NCI-H345 (cell line): ENCODE measurements at places on chromosomes 5 and 9.

DNA sequence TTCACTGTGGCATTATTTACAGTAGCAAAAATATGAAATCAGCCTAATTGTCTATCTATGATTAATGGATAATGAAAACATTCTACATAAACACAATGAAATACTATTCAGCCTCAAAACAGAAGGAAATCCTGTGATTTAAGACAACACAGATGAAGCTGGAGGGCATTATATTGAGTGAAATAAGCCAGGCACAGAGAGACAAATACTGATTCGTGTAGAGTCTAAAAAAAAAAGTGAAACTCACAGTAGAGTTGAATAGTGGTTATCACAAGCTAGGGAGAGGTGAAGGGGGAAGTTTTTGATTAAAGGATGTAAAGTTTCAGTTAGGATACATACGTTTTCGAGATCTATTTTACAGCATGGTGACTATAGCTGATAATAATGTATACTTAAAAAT, 122.2 kb downstream of the ADAMTS6 start:
- DNase-seq = no peak

DNA sequence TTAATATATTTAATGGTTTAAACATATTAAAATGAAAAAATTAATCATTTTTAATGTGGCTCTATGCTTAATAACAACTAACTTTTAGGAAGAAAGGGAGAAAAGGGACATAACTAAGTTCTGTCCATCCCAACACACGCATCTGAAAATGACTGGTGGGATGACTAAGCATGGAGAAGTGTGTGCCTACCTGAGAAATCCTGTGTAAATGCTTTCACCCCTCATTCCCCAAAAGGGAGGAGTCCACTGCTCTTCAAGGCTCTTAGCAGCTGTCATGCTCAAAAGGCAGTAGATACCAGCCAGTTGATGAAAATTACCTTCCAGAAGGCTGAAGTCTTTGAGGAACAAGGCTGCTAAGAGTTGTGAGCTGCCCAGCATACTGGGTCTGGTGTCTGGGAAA, 130.9 kb downstream of the NFIB start:
- no peak for DNase-seq

DNA sequence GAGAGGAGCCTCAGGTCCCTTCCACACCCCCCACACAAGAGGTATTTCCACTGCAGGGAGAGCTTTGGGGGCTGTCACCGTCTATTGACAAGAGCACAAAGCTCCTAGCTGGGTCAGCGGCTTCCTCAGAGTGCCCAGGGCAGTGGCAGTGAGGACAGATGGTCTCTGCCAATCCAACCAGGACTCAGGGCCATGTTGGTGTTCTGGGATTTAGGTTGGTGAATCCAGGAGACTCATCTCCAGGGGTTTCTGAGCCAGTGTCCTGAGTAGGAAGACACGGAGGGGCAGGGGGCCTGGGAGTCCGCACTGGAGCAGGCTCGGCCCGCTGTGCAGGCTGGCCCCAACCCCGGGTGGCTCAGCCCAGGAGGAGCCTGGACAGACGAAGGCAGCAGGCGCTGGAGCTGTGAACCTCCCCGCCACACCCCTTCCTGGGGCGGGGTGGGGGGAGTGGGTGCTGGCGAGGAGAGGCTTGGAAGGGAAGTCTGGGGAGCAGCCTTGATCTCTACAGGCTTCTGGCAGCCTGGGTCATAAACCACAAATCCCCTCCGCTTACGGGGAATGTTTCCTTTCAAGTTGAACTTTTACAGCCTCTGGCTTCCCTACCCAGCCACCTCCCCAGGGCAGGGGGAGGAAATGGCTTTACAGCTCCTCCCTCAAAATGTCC, 19.6 kb downstream of the CRB2 start:
- DNase-seq = no peak

DNA sequence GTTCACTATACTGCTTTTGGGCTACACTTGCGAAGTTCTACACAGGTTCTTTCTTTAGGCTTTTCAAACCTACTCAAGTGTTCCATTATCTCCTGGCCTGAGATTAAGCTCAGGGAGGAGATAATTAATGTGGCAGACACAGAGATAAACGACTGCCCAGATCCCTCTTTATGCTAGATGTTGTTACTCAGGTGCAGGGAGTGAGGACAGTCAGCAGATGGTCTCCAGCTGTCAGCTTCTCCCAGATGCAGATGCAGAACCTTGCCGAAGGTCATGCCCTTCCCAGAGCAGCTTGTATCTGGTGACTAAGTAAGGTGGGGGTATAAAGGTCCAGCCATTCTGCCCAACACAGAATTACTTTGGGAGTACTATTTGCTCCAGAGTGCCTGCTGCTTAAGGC, 166.2 kb downstream of the ZNF462 start:
- DNase-seq = no peak

DNA sequence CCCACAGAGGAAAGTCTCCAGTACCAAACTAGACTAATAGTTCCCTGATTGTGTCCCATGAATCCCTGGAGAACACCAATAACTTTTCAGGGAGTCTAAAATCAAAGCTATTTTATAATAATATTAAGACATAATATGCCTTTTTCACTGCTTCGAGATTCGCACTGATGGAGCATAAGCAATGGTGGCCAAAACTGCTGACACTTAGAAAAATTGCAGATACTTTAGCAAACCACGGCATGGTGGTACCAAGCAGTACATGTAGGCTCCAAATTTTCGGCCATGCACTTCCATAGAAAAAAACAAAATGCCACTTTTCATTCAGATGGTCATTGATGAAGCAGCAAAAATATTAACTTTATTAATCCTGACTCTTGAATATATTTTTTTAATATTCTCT, 100.3 kb upstream of the PCSK1 start:
- DNase-seq = no peak

DNA sequence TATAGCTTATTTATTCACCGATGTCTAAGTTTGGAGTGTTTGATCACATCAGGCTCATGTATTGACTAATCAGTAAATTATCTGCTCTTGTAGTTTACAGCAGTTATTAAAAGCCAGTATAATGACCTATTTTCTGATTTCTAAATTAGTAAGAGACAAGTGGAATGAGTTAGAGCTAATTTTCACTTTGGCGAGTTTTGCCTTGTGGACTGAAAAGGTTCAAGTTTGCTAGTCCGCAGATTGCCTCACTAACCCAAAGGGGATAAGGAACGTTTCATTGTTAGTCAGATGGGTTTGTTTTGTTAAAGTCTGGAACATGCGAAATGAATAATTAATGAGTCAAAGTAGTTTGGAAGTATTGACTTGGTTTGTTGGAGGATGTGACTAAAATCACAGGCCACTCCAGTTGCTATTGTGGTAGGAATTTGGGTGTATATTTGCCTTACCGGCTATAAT, 40.1 kb downstream of the SMARCA2 start:
- no peak for DNase-seq

DNA sequence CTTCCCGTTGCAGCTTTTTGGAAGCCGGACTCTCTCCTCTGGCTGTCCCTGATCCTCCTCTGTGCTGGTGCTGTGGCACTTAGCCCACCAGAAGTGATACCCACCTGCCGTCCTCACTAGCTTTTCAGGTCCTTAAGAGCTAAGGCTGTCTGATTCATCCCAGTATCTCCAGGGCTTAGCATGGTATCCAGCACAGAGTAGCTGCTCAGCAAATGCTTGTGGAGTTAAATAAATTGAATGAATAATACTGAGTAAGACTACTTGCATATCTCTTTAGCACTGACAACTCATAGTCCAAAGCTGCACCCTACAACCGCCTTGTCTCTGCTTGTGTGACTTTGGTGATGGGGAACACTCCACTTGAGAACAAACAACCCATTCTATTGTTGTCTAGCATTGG, 7.7 kb upstream of the XPA start:
- DNase-seq = no peak

DNA sequence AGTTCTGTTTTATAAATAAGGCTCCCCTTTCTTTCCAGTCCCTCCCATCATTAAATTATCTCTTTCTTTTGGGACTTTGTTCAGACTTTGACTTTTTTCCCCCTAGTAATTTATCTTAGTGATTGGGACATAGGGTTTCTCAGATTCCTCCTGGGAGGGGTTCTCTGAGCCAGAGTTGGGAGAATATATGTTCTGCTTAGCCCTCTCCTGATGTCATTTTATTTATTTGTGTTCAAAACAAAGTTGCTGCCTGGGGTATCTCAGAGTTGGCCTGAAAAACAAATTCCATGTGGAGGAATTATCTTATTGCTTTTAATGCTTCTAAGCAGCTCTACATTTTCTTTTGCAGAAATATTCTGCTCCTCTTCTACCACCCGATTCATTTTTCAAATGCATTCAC, 211.0 kb downstream of the PCSK5 start:
- no peak for DNase-seq

GRCh38 chr9:33436445-33436844, 10.9 kb downstream of the AQP3 start:
- no peak for DNase-seq

DNA sequence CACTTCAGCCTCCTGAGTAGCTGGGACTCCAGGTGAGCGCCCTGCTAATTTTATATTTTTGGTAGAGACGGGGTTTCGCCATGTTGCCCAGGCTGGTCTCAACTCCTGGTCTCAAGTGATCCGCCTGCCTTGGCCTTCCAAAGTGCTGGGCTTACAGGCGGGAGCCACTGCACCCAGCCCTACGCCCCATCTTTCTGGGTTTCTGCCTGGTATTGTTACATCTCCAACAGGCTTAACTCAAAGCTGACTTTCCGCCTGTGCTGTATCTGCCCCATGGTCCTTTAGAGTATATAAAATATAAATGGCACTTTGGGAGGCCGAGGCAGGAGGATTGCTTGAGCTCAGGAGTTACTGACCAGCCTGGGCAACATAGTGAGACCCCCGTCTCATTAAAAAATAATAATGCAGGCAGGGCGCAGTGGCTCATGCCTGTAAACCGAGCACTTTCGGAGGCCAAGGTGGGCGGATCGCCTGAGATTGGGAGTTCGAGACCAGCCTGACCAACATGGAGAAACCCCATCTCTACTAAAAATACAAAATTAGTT, 36.5 kb upstream of the GLDC start:
- DNase-seq = no peak

- peak; percentile 76 for DNase-seq
Measured at GRCh38 chr9:127877566-127877998, at the start of gene AK1. TSS of gene AK1 (minus strand) at chr9:127877675. CDS start at chr9:127874617, 3,058 bp downstream.

- DNase-seq = no peak
Measured at GRCh38 chr5:59140133-59140532, 557.3 kb downstream of the RAB3C start.

- peak; percentile 31 for DNase-seq
Measured at GRCh38 chr5:36692791-36693763, 86.7 kb downstream of the SLC1A3 start.

DNA sequence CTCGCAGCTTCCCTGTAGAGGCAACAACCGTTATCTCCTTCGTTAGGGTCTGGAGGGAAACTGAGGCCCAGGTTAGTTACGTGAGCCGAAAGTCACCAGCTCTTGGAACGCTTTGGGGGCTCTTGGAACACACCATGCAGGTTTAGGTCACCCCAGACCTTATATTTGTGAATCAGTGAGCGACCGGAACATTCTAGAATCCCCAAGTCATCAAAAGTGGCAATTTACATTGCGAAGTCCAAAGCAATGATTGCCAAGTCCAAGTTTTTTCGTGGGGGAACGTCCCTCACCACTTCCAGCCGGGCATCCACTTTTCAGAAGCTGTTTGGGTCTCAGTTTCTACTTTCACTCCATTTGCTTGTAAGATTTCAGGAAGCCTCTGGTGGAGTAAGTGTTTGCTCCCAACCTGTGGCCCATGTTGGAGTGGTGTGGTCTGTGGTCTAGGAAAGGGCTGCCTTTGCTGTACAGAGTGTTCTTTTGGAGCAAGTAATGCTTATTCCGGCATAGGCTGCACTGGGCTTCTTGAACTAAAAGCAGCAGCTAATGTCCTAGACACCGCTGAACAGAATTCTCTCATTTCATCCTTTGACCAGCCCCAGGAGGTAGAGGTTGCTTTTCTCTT, 32.8 kb upstream of the SPRY4 start:
- DNase-seq = no peak

- DNase-seq = peak; percentile 49
Measured at GRCh38 chr9:34633851-34634550, 3.6 kb downstream of the SIGMAR1 start.

GRCh38 chr9:81534138-81534875, 155.0 kb downstream of the TLE1 start:
- peak; percentile 36 for DNase-seq

- no peak for DNase-seq
Measured at GRCh38 chr9:113708821-113709713, 167.0 kb upstream of the ZNF618 start.

- no peak for DNase-seq
Measured at GRCh38 chr5:114839360-114839759, 330.3 kb downstream of the TRIM36 start.

DNA sequence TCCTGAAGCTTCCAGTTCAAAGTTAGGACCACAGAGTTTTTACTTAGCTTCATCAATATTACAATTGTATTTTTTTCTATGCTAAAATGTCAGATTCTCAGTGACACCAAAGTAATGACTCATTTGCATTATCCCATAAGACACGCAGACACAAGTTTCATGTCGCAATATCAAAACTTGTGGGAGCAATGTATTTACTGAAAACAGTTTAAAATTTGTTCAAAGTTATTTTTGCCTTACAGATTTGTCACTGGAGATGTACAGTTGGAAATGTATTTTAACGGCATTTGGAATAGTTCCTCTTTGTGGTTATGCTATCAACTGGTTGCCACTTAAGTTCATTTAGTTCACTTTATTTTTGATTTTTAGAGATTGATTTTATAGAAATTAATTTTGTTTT, 36.2 kb upstream of the DAP start:
- no peak for DNase-seq

DNA sequence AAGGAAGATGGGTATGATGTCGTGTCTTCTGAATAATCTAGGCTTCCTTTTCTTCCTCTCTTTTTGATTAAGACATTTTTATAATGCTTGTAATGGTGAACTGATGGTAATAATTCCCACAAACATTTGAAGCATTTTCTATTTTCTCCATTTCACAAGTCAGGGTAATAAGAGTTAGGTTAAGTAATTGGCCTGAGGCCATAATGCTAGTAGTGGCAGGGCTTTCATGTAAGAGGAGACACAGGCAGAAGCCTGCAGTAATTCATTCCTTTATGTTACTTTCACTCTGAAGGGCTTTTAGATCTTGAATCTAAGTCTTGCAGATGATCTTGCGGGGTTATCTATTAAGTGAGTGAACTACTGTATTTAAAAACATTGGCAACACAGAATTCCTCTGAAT, 374.9 kb downstream of the MAT2B start:
- no peak for DNase-seq

DNA sequence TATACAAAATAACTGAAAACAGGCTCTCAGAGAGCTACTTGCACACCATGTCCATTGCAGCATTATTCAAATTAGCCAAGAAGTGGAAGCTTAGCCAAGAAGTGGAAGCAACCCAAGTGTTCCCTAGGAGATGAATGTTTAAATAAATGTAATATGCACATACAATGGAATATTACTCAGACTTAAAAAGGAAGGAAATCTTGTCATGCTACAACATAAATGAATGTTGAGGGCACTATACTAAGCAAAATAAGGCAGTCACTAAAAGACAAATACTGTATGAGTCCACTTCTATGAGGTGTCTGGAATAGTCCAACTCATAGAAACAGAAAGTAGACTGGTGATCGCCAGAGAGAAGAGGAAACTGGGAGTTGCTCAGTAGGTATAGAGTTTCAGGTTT, 438.1 kb downstream of the MAT2B start:
- DNase-seq = no peak
